ENCODE measurements at places on chromosomes 11 and 22. TPM values are rescaled to one million over a fixed set of nuclear protein-coding genes. Genes with fewer than 3 reads are reported as not detected.

CHRM4 gene
- total RNA-seq: 0.07 TPM

USP28 gene
- total RNA-seq: 19.5 TPM

FDX1 gene
- total RNA-seq: 11.5 TPM

MS4A6E gene
- total RNA-seq: not detected

GGT5 gene
- 8.3 TPM for total RNA-seq

SCUBE2 gene
- total RNA-seq: 0.33 TPM

PGR gene
- total RNA-seq: not detected

POTEH gene
- total RNA-seq: not detected

SHISAL1 gene
- total RNA-seq: not detected

PDE2A gene
- 112 TPM for total RNA-seq

All from mammary microvascular endothelial cell (primary cell).